CD4-positive, alpha-beta T cell treated with Interleukin-4 for 4 hours (primary cell): ENCODE measurements at places on chromosomes 1 and 21.

DNA sequence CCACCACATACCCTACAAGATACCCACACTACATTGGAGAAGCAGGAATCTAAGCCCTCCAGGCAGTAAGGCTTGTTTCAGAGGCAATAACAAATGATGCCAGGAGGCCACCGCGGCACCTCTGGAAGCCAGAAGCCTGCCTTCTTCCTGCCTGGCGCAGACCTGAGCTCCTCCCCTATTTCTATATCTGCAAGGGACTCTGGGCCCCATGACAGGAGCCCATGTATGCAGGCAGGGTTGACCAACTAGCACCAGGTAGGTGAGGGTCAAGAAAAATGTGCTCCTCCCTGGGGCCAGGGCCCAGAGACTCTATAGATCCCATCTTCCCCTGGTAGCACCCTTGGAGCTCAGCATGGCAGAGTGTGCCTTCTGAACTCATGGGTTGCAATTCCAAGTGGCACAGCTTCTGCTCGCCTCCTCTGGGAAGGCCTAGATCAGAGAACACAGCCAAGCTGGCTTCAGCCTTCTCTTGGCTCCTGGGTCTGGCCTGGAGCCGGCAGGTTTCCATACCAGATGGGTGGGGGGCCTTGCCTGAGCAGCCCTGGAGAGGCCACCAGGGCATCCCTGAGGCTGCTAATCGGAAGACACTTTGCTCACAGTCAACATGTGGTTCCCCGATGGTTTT, 85.1 kb downstream of the STUM start:
- DNase-seq, result no peak

DNA sequence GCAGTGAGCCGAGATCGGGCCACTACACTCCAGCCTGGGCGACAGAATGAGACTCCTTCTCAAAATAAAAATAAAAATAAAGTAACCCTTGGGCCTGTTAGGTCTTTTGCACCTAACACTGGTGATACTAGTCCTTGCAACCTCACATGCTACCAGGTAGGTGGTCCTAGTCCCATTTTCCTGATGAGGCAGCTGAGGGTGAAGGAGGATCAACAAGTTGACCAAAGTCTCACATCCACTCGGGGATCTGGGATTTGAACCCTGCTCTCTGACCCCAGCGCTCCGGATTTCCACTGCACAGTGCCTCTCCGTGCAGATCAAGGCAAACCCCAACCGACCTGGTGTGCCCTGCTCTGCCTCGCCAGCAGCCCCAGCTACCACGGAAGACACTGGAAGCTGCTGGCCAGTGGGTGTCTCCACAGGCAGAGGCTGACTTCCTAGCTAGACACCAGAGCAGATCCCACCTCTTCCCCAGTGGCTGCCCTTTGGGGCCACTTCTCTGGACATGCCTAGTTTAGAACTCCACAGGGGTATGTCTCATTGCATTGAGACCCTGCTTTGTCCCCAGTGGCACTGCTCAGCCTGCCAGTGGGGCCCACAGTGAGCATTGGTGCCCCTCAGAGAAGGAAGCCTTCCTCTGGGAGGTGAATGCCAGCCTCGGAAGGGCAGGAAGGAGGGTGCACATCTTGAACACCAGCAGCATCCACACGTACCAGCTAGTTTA, 27.6 kb downstream of the LDLRAP1 start:
- DNase-seq, result no peak

GRCh38 chr1:87295445-87296110, 33.1 kb upstream of the LMO4 start:
- DNase-seq, result no peak

GRCh38 chr1:89974696-89975470, 20.0 kb upstream of the ZNF326 start:
- DNase-seq, result no peak
